ENCODE measurements at places on chromosomes 4 and X.

GRCh38 chr4:139859876-139860275, 194.3 kb downstream of the MGST2 start:
- no peak for DNase-seq

GRCh38 chrX:1481636-1482529, 29.2 kb upstream of the ASMTL start:
- DNase-seq, result peak; percentile 55

DNA sequence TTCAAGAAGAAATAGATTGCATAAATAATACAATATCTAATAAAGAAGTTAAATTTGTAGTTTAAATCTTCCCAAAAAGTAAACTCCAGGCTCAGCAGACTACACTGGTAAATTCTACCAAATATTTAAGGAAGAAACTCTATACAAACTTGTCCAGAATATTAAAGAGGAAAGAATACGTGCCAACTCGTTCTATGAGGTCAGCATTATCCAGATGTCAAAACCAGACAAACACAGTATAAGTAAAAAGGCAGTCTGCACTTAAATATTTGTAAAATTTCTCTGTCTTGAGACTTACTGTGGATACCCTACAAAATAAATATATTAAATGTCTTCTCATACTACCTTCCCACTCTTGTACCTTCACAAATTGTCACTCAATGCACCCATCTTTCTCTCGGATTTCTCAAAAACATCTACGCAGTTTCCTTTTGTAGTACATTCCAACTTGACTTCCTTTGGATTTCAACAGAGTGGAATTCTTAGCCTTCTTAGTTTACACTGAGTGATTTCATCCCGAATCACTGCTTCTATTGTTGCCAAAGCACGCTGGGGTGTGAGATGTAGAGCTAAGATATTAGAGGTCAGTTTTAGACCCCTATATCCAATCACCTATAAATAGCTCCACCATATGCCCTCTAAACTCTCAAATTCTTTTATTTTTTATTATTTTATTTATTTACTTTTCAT, 71.6 kb upstream of the MAB21L2 start:
- no peak for DNase-seq

- no peak for DNase-seq
Measured at GRCh38 chrX:45885931-45886330, 659.3 kb downstream of the ZNF674 start.

DNA sequence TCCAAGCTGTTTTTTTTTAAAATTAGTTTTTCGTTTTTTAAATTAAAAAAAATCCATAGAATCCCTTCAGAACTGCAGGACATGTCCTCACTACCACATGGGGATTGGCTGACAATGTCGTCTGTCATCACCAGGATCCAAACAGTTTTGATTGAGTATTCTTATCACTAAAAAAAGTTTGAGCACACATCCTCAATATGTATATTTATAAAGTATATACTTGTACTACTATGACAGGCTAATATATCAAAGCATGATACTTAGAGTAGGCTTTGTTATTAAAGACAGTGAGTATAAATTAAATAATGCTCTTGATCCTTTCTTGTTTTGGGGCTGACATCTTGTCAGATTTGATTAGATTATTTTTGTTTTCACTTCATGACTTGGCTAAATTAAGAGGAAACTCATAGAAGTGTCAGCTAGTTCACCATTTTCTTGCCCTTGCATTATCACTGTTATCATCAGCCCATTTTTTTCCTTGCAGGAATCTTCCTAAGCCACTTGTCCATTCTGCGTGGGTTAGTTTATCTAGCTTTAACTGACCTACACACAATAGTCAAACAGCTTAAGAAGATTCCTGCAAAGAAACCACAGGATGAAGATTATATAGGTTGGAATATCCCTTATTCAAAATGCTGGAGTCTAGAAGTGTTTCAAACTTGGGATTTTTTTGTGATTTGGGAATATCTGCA, 92.8 kb downstream of the AMMECR1 start:
- DNase-seq, result no peak

- DNase-seq, result no peak
Measured at GRCh38 chr4:184641451-184641850, 7.8 kb downstream of the CASP3 start.

DNA sequence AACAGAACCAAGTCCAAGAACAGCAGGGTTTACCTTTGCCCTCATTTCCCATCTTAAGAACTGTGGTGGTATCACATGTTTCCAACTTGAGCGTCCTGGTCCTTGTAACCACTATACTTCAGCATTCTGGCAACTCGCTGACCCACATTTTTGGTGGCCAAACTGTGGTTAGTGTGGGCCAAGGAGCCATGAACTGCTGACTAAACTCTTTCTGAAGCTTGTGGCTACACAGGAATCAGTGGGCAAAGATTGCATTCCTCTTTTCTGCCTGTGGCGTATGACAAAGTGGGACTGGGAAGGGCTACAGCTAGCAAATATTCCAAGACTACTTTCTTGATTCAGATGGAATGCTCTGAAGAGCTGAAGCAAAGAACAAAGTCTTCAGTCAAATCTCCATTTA, 106.3 kb upstream of the MID1 start:
- DNase-seq, result no peak

DNA sequence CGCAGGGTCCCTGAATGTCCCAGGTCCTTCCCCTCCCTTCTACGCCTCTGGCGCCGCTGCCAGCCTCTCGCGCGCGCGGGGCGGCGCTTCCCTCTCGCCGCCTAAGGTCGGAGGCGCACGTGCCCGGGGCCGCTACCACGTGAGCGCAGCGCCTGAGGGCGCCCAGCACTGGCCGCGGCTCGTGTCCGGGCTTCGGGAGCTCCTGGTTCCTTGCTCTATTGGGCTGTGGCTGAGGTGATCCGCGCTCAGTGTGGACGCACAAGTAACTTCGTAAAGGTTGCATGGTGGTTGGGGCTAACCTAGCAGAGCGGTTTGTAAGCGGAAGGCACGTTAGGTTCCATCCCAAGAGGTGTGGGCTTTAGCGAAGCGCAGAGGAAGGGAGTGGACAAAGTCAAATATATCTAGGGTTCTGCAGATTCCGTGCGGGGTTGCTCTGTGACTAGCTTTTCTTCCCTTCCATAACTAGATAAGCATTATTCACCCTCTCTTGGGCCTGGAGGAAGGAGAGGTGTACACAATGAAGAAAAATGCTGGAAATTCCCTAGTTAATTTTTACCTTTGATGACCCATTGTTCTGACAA, 1.8 kb downstream of the TLL1 start:
- DNase-seq, result no peak

- DNase-seq, result no peak
Measured at GRCh38 chrX:135307171-135307570, 2.1 kb upstream of the ETDC start.

GRCh38 chr4:84767168-84767567, 184.2 kb downstream of the CDS1 start:
- DNase-seq, result no peak

GRCh38 chr4:123869286-123870215, 473.0 kb downstream of the SPRY1 start:
- DNase-seq, result no peak

DNA sequence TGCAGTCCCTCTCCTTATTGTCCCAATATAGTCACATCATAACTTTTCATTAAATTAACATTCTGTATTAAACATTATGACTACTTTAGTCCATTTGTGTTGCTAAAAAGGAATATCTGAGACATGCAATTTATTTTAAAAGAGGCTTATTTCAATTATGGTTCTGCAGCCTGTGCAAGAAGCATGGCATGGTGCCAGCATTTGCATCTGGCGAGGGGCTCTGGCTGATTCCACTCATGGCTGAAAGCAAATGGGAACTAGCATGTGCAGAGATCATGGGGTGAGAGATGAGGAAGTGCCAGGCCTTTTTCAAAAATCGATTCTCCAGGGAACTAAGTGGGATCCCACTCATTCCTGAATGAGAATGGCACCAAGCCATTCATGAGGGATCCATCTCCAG, 476.3 kb upstream of the RPS6KA3 start:
- no peak for DNase-seq

DNA sequence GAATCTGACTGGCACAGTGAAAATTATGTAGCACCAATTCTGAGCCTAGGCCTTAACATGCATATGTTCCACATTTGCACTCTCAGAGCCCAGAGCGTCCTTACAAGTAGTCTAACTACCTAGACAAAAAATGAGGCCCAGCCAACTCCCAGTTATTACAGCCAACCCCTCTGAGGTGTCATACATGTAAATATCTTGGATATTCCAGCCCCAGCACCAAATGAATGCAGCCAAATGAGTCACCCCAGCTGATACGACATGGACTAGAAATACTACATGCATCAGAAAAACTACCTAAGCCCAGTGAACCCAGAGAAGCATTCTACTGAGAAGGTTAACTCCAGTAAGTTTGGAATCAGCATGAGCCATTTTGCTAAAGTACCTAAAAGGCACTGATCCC, 145.1 kb downstream of the STPG2 start:
- DNase-seq, result no peak

GRCh38 chr4:169225058-169225751, 45.6 kb downstream of the SH3RF1 start:
- no peak for DNase-seq

GRCh38 chr4:124206779-124207605, 505.5 kb downstream of the ANKRD50 start:
- DNase-seq, result no peak

DNA sequence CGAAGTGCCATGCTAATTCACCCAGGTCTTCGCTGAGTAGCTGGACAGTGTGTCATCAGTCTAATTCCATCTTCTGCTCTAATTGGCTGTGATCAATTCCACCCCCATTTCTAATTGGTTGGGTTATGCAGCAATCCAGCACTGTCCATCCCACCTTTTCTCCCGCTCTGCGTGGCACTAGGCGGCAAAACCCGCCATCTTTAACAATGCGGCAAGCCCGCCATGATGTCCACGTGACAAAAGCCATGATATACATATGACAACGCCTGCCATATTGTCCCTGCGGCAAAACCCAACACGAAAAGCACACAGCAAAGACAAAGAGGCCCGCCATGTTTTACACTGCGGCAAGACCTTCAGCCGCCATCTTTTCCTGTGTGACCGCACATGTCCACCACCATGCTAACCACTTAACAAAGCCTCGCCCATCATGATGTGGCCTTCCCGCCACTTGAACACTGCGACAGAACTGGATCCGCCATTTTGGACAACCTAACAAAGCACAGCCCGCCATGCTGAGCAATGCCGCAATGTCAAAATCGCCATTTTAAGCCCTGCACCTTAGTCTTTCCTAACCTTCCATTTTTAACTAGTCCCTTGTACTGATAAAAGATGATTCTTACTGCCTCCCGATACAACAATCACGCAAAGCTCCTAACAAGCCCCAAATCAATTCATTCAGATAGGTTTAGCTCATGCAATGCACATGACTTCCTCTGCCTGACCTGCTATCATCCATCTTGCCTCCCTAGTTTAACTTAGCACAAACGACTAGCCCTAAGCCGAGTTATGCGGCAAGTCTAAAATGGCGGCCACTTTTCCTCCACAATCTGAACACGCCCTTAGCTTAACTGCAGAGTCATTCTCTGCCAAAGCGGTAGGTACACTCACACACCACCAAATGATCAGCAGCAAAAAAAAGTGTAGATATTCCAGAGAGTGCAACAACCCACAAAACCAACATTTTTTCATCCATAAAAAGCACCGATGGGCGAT, 288.3 kb downstream of the CHIC1 start:
- DNase-seq, result peak; percentile 32

DNA sequence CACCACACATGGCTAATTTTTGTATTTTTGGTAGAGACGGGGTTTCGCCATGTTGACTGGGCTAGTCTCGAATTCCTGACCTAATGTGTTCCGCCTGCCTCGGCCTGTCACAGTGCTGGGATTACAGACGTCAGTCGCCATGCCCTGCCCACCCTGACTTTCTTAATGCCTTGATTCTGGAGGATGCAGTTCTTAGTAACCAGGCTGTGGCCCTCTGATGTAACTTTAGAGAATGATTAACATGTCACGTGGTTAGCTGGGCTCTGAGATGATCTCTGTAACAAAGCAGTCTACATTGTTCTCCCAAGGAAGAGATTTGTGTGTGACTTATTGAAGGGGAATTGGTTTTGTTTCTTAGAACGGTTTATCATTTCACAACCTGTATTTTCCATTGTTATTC, 30.6 kb downstream of the ANK2 start:
- no peak for DNase-seq

- DNase-seq, result no peak
Measured at GRCh38 chr4:57055886-57056285, 54.3 kb downstream of the IGFBP7 start.

DNA sequence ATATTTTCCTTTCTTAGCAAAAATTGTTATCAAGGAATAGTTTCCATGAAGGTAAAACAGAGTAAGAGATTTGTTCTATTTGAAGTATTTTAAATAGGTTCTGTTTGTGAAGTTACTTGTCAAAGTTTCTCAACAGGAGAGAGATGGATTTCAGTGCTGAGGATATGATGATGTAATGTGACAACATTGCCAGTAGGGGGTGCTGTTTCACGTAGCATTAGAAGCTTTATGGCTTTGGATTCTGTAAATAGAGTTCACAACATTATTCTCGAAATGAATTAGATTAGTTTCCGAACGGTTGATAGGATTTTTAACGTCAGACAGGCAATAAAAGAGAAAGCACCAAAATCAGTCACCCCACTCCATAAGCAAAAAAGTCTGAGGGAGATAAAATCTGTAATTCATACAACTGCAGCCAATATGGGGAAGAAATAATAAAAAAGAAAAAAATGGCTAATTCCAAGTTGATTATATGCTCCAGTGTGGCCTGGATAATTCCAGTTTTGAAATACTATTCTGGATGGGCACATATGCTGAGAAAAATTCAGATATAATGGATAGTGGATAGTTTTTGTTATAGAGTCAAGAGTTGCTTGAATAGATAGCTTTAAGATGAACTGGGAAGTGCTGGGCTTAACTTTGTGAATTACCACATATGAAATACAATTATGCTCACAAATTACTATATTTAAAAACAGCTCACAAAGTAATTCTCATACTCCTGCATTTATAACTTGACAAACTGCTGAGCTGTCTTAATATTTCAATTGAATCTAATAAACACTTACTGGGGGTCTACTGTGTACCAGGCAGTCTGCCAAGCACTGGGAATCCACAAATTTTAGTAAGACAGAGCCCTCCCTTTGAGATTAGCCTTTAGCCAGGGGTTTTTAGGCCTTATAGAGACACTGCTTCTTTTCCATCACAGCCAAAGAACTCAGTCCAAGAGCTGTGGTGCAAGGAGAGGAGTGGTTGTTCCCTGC, 109.1 kb downstream of the GPAT3 start:
- DNase-seq, result no peak

DNA sequence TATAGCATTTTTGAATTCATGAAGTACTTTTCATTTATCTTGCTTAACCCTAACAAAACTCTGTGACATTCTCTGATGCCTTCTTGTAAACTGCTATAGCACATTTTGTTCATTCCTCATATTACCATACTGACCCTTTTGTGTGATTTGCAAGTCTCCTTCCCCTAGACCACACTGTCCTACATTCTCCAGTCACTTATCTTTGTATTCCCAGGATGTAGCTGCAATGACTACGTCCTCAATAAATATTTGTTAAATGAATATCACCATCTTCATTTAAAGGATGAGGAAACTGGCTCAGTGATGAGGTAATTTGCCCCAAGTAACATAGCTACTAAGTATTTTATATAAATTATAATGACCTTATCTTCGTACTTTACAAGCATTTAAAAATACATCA, 11.9 kb downstream of the HUWE1 start:
- no peak for DNase-seq

- no peak for DNase-seq
Measured at GRCh38 chrX:40054793-40055192, 43.0 kb downstream of the BCOR start.

- no peak for DNase-seq
Measured at GRCh38 chrX:698206-698605, 67.6 kb downstream of the SHOX start.
